NCI-H1694 (cell line): ENCODE measurements at places on chromosomes 7 and 10.
A peak's percentile ranks its signal among the peaks of the same experiment; 100 is the strongest.

GRCh38 chr7:23076772-23077171, 28.8 kb upstream of the KLHL7 start:
- DNase-seq, result no peak

DNA sequence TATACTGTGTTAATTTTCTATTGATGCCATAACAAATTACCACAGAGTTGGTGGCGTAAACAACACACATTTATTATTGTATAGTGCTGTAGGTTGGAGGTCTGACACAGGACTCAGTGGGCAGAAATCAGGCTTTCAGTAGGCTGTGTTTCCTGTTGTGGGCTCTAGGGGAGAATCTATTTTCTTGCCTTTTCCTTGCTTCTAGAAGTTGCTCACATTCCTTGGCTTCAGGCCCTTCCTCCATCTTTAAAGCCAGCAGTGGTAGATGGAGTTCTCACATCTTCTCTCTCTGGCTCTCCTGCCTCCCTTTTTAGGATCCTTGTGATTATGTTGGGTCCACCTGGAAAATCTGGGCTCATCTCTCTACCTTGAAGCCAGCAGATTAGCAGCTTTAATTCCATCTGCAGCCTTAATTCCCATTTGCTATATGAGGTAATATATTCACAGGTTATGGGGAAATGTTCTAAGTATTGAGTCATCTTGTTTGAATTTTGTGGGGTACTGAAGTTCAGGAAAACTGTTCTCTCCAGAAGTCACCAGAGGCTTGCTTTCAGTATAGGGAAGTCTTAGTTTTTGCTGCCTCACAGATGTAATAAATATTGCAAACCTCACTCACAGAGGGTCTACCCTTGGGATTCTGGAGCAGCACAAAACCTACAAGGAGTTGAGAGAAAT, 38.9 kb downstream of the CCNY start:
- DNase-seq, result no peak

- DNase-seq, result peak; percentile 42
These were observed 8.0 kb upstream of the GRK5 start for GRCh38 chr10:119199231-119199992.

DNA sequence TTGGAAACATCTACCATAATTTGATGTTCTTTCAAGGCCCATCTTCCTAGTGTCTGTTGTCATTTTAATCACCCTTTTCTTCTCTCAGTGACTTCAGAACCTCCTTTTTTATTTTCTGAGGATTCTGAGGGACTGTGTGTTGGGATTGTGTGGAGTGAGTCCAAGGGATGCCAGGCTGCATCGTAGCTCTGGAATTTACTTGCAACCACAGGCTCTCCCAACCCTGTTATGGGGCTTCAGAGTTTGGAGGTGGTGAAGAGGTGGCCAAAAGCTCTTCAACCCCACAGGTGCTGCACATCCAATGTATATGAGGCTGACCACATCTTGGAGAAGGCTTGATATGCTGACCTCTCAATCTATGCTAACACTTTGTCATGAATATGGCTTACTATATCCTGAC, 79.5 kb upstream of the GPR141 start:
- no peak for DNase-seq

GRCh38 chr10:103038570-103038969, 120.5 kb downstream of the CNNM2 start:
- DNase-seq, result no peak

DNA sequence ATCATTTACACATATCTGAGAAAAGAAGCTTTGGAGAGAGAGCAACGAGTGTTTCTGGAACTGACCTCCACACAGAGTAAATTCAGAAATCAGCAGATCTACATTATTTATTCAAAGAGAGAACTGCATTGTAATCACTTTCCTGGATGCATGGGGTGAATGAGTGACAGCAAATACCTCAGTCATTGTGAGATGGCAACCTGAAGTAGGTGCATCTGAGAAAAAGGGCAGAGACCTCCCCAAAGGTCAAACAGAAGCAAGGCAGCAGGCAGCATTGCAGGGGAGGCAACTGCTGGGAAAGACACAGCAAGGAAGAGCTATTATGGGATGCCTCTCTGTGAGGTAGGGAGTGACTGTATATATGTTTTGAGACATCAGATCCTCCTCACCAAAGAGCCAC, 26.5 kb upstream of the SMIM30 start:
- no peak for DNase-seq

DNA sequence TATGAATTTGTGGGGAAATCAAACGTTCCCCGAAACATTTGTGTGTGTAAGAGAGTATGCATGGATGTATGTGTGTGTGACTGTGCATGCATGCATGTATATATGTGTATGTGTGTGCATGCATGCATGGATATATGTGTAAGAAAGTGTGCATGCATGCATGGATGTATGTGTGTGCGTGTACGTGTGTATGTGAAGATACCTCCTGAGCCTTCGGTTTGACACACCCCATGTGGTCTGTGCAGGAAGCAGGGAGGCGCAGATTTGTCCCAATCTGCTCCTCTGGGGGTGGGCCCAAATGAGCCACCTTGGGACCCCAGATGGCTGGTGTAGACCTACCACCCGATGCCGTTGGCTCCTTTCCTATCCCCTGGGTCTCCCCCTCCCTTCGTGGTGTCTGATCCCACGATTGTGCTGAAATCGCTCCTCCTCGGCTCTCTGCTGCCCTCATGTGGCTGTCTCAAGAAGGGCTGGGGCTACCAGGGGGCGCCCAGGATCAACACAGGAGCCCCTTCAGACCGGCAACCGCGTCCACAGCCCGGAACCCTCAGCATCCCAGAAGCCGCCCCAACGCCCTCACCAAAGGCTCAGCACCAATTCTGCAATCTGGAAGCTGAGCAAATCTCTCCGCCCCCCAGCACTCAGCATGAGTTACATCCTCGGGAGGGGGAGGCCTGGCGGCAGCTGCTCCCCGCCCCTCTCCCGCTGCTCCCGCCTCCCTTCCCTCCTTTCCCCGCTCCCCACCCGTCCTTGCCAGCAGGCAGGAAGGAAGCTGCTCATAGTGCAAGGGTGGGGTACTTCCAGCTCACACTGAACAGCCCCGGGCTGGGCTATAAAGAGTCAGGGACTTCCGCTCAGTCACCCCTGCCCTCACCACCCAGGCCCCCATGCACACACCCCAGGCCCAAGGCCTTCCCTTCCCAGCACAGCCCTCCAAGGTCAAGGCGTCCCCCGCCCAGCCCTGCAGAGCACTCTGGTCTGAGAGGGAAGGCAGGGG, 2.3 kb upstream of the NOS3 start:
- DNase-seq, result peak; percentile 95
